ENCODE measurements at places on chromosomes 6 and 20. TPM values are rescaled to one million over a fixed set of nuclear protein-coding genes. Genes with fewer than 3 reads are reported as not detected.

- no peak for DNase-seq
Measured at GRCh38 chr20:36620917-36621316, 15.3 kb downstream of the RAB5IF start.

DNA sequence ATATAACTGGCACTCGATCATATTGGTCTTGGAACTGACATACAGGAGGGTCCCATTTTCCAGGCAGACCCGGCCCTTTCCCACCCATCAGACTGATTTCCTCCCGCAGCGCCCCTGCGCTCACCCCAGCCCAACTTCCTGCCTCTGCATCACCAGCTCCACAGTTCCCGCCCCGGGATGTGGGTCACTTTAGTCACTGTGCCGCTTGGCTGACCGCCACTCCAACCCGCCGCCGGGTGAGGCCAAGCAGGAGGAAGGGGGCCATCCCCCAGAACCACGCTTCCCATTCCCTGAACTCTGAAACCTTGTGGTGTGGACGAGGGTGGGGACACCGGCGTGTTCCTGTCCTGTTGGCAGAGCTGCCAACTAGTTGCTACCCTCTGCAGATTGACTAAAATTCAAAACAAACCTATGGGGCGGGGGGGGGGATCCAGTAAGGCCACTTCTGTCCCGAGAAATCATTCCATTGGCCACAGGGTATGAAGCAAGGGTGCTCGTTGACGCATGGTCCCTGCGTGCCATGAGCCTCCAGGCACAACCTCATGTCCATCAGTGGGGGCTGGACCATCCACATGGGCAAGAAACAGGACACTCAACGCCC lies 12.3 kb downstream of the TGM2 start:
- no peak for DNase-seq

- DNase-seq = no peak
Measured at GRCh38 chr20:16390991-16391390, 182.3 kb downstream of the KIF16B start.

SLCO4A1 gene
- total RNA-seq = 26.5 TPM

DDO gene
- total RNA-seq = not detected
